NCI-H187 (cell line): ENCODE measurements at places on chromosomes 6 and 20.

- DNase-seq: no peak
These were observed 8.8 kb upstream of the SRSF6 start for GRCh38 chr20:43448748-43449535.

DNA sequence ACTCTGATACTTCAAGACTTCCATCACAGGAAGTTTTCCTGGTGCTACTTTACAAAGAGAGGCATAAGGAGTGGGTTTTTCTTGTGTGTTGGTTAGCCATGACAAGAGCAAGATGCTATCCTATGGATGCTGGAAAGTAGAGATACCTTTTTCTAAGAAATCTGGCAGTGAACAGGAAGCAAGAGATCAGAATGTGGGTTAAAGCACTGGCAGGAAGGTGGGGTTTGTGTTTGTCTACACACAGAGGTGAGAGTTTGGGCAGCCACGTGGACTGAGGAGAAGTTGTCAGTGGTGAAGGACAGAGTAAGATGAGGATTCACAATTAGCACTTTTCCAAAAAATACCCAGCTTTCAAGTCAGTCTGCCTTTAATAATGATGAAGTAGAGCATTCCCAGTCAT is 17.9 kb downstream of the SLC2A12 start:
- no peak for DNase-seq

GRCh38 chr20:50238081-50238800 is 47.6 kb downstream of the CEBPB start:
- DNase-seq: no peak

DNA sequence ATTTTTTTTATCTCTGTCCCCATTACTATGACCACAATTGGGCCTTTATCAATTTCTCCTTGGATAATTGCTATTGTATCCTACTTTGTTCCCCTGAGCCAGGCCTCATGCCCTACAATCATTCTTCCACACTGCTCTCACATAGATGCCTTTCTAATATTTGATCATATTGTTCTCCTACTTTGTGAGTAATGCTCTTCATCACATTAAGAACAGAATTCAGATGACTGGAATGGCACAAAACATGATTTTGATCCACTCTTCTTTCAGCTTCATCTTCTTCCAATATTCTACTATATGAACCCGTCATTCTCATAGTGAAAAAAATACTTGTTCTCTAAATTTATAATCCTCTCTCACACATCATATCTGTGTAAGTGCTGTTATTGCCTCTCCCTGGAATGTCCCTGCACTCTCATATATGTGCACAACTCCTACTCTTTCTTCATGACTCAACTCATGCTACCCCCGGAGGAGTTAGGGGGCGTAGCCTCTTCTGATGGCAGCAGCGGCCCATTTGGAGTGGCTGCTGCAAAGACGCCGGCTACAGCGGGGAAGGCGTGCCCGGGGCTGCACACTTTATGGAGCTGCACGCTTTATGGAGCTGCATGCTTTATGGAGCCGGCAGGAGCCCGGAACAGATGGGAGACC is 25.3 kb upstream of the HACE1 start:
- DNase-seq: no peak

DNA sequence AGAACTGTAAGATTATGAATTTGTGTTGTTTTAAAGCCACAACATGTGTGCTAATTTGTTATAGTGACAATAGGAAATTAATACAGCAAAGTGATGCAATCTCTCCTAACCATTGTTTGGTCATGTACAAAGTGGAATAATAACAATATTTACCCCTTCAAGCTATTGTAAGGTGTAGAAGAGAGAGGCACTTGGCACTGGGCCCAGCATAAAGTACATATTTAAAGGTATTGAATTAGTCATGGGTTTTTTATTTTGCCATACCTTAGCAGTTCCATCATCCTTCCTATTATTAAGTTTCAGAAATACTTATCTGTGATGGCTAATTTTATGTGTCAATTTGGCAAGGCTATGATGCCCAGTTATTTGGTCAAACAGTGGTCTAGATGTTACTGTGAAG is 322.4 kb upstream of the TSHZ2 start:
- no peak for DNase-seq

DNA sequence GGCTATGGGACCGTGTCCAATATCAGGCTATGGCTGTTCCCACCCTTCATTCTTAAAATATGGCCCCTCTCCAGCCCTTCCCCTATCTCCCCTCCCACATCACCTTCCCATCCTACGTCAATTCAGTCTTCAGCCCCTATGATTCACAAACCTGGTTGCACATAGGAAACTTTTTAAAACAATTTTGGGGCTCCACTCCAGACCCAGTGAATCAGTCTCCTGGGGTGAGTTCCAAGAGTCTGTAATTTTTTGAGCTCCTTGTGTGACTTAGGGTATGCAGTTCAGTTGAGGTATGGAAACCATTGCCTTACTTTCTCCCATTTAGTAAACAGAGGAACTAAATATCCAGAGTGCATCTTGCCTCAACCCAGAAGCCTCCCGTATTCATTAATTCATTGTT is 5.5 kb downstream of the HNF4A start:
- no peak for DNase-seq

- DNase-seq: no peak
These were observed 4.6 kb downstream of the SIRPG start for GRCh38 chr20:1652960-1653359.

GRCh38 chr20:14597206-14597715 is 259.8 kb upstream of the FLRT3 start:
- DNase-seq: no peak

DNA sequence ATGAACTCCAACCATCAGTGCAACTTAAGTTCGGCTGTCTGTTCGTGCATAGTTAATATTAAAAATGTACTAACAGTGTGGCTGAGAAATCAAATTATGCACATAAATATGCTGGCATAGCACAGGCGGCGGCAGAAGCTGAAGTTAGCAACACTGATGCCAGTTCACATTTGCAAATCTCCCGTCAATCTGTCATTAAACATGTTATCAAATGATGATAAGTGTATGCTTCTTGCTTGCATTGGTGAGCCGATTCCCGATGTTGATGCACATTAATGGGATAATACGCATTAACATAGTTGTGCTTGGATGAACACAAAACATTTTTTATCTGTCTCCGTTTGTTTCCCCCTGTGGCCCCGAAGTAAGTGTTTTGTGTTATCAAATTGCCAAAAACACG is 309.4 kb downstream of the ZNF217 start:
- no peak for DNase-seq

DNA sequence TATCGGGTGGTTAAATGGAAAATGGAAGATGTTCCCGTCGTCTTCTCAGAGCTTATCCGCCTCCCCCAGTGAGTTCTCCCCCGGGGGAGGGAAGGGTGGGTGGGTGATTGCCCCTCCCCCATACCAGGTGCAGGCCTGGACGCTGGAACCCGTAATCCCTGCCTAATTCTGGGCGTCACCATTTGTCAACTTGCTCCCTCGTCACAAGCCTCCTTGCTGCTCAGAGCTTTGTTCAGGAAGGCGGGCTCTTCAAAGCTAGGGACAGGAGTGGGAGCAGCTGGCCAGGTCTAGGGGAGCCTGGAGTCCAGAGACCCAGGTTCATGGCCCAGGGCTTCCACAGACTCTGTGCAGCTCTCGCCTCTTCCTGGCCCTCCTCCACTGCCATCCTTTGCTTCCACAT is 25.6 kb downstream of the CDH22 start:
- DNase-seq: no peak

DNA sequence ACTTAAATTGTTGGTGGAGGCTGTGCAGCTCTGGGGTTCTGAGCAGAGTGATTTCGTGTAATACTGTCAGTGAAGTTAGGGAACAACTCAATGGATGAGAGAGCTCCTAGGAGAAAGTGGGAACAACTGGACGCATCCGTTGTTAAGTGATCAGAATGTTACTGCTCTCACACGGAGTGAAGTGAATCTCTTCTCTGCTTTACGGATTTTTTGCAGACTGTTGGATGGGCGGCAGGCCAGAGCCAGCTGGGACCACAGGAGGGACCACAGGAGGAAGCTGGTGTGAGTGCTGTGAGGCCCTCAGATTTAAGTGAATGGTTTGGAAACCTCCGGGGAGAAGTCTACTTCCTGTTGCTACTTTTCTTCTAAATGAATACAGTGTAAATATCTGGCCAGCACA is 23.7 kb upstream of the PPP1R14C start:
- no peak for DNase-seq

GRCh38 chr20:48673507-48673906 is 154.3 kb downstream of the PREX1 start:
- no peak for DNase-seq

- DNase-seq: no peak
These were observed 64.1 kb upstream of the MMS22L start for GRCh38 chr6:97347111-97347510.

DNA sequence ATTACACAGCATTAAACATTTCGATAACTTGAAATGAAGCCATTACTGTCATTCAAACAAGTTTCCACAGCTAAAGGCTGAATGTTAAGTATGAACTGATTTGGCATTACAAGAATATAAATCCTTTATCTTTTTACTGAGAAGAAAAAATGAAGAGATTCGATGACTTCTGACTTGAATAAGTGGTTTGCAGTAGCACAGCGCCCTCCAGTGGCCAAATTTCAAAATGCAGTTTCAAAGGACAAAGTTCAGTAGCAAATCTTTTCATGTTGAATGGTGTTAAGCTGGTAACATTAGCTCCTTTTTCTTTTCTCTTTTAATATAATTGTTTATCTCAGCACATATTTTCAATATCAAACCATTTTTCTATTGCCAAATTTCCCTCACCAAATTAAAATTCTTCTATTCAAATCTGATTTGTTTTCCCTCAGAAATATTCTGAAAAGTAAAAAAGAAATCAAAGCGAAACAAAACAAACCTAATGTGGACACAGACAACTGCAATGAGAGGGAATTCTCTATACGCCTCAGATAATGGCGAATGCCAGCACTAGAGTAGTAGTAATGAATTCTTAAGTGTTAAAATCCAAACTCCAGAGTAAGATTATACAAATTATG is 145.7 kb downstream of the BTBD9 start:
- peak; percentile 42 for DNase-seq
